ENCODE measurements at places on chromosomes 2 and 18.

DNA sequence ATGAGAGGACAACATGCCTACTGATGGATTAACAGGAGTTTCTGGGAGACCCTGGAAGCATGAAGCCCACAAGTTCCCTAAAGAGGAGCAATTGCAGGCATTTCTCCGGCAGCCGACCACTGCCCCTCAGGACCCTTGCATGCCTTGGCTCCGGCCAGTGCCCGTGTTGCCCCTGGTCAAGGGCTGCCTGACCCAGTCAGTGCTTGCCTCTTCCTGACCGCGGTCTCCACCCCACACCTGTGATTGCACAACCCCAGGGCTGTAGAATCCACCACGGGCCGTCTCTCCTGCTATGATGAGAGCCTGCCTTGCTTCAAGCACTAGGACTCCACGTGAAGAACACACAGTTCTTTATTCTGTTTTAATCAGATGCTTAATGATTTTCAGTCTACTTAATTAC is 127.5 kb downstream of the GLI2 start:
- DNase-seq: no peak

- DNase-seq: no peak
Measured at GRCh38 chr2:165469417-165469816, at the start of gene CSRNP3. Gene CSRNP3 (plus strand): TSS chr2:165469698. CDS start chr2:165595066, 125,368 bp downstream.

DNA sequence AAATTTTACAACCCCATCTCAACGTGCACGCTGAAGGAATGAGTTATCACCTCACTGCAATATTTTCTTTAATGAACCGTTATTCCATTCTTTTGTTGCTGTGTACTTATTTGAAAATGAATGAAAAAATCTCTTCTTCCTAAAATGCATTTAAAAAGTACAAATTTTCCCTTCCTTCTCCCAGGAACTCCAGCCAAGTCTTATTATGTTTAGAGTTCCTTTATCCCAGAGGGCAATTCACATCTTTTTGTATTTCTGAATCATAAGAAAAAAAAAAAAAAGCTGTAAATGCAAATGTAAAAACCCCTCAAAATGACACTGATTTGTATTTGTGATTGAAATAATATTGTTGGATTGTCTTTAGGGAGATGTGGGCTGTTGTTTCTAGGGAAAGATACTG is 2194.3 kb upstream of the CELF4 start:
- no peak for DNase-seq

DNA sequence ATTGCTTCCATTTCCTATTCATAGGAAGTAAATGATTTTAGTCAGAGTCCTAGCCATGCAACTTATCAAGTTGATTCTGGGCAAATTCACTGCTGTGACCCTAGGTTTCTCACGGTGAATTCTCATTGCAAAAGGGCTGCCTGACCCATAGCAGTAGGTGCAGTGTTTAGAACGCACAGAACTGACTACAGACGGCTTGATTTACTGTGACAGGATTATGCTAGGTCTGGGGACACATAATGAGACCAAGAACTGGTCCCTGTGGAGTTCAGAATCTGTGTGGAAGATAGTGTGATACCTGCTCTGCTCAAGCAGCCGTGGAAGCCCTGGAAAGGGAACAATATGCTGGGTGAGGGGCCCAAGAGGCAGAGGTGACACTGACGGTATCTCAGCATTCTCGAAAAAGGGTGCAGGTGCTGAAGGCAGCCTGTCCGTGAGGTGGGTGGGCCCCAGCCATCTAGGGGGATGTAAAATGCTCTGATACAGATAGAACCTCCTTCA is 46.4 kb downstream of the ABCG8 start:
- DNase-seq: no peak

DNA sequence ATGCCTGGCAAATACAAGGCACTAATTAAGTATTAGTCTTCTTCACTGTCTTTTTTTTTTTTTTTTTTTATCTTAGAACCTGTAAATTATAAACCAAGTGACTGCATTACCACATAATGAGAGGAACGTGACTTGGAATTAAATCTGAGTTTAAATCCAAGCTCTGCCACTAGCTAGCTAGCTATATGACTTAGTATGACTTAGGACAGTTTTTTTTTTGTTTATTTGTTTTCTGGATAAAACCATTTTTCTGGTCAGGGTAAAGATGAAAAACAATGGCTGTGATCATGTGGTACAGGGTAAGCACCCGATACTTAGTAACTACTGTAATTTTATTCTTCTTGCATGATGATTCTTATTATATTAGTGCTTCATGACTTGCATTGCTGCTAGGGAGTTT is 191.8 kb upstream of the LRRTM1 start:
- no peak for DNase-seq

- no peak for DNase-seq
Measured at GRCh38 chr2:223283771-223284170, 231.8 kb downstream of the KCNE4 start.

- no peak for DNase-seq
Measured at GRCh38 chr18:75256376-75256775, 45.8 kb downstream of the TSHZ1 start.

- no peak for DNase-seq
Measured at GRCh38 chr2:168726375-168726774, 76.1 kb upstream of the NOSTRIN start.

GRCh38 chr2:238629064-238629463 is 202.3 kb downstream of the ASB1 start:
- no peak for DNase-seq

DNA sequence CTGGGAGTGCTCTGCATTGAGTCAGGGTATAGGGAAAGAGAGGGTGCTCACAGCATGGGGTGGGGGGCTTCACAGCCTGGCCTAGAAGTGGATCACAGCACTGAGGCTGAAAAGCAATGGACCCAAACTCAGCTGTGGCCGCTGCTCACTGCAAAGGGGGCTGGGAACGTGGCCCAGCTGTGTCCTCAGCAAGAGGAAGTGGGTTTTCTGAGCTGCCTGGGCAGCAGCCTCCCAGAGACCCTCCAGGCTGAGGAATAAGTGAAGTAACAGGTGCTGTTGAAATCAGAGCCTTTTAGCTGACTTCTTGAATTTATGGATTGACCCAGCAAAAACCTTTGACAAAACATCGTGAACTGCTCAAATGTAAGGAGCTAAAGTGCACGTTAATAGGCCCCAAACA is 35.2 kb downstream of the PTGR3 start:
- no peak for DNase-seq

GRCh38 chr2:66440708-66441497 is 6.0 kb downstream of the MEIS1 start:
- DNase-seq: no peak

GRCh38 chr18:43060020-43060419 is 55.5 kb downstream of the RIT2 start:
- DNase-seq: no peak

- no peak for DNase-seq
Measured at GRCh38 chr2:20563833-20564232, 87.1 kb downstream of the HS1BP3 start.

DNA sequence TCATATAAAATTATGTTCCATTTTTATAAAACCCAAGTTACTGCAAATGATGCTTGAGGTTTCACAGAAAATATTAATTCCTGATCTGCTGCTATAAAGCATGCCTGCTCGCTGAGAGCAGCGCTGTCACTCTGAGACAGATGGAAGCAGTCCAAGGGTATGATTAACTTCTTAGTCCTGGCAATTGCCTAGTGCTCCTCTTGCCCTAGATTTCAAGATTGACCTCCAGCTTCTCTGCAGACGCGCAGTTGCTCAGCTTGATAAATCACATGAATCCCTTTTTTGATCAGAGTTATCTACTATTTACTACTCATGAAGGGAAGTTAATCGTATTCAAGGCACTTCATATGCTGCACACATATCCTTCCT is 154.6 kb upstream of the REV1 start:
- DNase-seq: no peak

DNA sequence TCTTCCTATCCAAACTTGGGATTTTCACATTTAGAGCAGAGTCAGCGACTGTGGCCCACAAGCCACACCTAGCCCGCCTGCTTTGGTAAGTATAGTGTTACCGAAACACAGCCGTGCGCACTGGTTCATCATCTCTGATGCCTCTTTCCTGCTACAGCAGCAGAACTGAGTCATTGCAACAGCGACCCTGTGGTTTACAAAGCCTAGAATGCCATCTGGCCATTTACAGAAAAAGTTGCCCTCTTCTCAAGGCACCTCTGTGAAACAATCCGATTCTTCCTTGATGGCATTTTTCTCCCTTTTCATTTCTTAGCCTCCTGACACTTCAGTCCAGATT is 10.7 kb upstream of the IAH1 start:
- DNase-seq: peak; percentile 67

GRCh38 chr2:205411558-205411957 is 270.7 kb upstream of the NRP2 start:
- no peak for DNase-seq

DNA sequence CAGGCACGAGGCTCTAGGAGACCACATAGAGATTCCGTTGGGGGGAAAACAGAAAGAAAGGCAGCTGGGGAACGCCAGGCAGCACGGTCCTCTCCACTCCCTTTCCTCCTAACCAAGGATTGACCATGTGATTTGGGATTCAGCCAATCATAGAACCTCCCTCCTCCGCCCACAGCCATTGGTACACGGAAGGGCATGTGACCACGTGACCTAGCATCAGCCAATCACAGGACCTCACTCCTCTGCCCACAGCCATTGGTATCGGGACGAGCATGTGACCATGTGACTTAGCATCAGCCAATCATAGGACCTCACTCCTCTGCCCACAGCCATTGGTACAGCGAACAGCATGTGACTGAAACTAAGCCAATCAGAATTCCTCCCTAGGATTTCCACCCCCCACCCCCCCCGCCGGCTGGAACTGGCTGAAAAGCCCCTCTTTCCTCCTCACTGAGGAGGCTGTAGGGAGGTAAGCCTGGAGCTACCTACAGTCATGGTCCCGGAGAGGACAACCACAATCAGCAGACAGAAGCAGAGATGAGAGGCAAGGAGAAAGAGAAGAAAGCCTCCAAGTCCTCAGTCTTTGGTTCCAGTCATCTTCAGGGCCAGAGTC is 7.6 kb downstream of the SERPINE2 start:
- DNase-seq: no peak

All from activated CD4-positive, alpha-beta T cell treated with anti-CD3 and anti-CD28 coated beads, Interleukin-2, Interleukin-6, amounts not matched to agents 100 ng/mL and 50 ng/mL, durations not matched to agents 16 hours and 8 hours (primary cell).